NCI-H526 (cell line): ENCODE measurements at places on chromosomes 5 and 9.
A peak's percentile ranks its signal among the peaks of the same experiment; 100 is the strongest.

- DNase-seq = no peak
Observed at GRCh38 chr9:123336449-123336848, 19.5 kb upstream of the CRB2 start.

DNA sequence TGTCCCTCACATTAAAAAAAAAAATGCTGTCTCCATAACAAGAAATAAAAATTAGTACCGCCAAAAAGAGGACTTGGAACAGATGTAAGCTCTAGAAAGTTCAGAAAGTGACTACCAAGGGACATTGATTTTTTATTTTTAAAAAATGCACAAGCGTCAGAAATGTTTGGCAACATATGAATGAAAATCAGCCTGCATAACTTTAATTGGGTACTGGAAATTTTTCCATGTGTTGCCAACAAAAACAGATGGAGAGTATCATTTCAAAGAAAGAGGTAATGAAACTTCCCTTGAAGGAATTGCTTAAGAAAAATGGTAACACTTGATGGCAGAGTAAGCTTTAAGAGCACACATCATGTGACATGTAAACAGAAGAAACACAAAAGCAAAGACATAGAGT lies 47.2 kb downstream of the OR2K2 start:
- DNase-seq = no peak

DNA sequence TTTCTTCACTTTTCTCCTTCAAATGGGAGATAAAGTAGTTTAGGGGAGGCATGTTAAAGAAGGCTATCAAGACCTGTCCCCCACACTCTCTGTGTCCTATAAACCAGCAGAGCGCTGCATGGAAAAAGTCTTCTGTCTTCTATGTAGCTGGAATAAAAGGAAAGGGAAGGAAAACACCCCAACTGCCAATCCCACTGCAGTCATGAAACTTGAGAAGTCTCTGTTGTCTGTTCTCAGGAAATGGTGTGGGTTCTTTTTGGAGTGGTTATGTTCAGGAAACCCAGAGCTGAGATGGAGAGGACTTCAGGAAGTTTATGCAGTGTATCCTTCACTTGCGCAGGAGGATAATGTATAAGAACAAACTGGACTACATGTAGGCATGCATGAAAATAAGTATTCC lies 274.3 kb downstream of the GAS1 start:
- no peak for DNase-seq

DNA sequence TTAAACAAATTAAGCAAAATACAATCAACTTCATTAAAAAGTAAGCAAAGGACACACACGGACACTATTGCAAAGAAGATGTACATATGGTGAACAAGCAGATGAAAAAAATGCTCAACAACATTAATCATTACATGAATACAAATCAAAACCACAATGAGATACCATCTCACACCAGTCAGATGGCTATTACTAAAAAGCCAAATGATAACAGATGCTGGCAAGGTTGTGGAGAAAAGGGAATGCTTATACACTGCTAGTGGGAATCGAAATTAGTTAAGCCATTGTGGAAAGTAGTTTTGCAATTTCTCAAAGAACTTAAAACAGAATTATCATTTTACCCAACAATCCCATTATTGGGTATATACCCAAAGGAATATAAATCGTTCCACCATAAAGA lies 636.2 kb upstream of the ST8SIA4 start:
- DNase-seq = no peak

- no peak for DNase-seq
Observed at GRCh38 chr5:153670101-153670500, 179.6 kb downstream of the GRIA1 start.

DNA sequence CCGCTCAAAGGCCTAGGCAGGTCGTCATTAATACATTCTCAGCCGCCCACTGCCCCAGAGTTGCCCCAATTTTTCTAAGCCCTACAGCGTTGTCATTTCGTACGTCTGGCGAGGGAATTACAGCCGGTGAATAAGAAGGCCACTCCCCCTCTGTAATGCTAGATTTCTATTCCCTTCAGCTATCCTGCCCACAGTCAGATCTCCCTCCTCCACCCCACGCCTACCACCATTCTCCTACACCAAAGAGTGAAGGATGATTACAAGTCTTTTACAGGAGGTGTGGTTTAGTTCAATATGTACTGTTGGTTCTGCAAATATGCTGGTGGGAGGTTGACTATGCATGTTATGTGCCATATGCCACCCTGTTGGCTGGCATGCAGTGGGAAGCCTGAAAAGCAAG lies 83.7 kb upstream of the SMIM15 start:
- DNase-seq = no peak

DNA sequence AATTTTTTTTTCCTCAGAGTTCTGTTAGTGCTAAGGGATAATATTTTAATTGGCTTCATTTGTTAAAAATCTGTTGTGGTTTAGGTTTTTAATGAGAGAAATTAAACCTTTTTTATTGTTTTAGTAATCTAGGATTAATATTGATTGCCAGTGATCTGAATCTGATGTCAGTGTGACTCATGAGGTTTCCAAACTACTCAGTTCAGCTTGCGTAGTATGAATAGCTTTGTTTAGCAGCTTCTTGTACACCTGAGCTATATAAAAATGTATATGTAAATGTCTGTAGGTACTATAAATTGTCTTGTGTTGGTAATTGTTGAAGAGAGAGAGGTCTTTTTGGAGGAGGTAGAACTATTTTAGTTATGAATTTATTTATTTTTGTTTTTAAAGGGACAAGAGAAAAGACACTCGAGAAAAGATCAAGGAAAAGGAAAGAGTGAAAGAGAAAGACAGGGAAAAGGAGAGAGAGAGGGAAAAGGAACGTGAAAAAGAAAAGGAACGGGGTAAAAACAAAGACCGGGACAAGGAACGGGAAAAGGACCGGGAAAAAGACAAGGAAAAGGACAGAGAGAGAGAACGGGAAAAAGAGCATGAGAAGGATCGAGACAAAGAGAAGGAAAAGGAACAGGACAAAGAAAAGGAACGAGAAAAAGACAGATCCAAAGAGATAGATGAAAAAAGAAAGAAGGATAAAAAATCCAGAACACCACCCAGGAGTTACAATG lies 26.3 kb downstream of the SREK1 start:
- DNase-seq = no peak

GRCh38 chr5:31692561-31693221 lies 53.8 kb downstream of the PDZD2 start:
- no peak for DNase-seq

DNA sequence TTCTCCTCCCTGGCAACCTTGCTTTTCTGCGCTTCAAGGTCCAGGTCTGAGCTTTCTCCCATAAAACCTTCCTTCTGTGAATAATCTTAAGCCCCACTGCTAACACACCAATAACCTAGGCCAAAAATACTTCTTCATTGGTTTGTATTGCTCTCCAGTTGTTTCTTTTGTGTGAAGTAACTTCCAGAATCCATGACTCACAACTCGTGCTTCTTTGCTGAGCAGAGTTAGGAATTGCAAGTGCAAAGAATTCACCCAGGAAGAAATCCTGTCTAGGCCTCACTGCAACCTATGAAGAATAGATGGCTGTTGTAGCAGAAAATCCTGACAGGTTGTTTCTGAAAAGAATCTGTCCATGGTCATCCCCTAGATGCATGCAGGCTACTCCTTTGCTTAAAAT lies 295.7 kb downstream of the MED10 start:
- no peak for DNase-seq

GRCh38 chr5:20113031-20113715 lies 125.2 kb upstream of the CDH18 start:
- DNase-seq = no peak

DNA sequence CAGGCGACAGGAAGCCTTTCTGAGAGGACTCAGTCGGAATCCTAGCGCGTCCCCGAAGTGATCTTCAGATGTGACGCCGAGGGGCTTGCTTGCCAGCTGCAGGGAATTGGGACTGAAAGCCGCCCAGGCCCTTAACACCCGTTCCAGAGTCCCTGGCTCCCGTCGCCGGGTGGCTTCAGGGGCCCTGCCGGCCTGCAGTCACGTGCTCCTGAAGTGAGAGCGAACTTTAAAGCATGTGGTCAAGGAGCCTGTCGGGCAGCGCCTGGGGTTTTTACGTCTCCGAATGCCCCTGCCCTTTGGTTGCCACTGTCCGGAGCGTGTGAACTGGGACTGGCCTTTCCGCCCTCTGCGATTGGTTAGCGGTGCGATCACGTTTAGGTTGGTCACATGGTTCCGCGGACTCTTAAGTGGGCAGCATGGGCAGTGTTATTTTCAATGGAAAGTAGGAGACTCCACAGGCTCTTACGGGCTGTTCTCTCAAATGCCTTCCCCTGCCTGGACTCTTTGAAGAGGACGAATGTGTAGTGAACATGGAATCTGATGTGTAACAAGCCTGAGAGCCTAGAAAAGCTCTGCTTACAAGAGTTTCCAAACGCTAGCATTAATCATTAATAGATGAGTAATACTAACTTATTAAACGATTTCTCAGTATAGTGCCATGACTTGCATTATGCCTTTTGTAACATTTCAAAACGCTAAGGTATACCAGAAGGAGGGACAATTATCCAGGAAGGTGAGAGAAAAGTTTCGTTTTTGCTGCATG lies 1.9 kb downstream of the VLDLR start:
- DNase-seq = peak; percentile 60

DNA sequence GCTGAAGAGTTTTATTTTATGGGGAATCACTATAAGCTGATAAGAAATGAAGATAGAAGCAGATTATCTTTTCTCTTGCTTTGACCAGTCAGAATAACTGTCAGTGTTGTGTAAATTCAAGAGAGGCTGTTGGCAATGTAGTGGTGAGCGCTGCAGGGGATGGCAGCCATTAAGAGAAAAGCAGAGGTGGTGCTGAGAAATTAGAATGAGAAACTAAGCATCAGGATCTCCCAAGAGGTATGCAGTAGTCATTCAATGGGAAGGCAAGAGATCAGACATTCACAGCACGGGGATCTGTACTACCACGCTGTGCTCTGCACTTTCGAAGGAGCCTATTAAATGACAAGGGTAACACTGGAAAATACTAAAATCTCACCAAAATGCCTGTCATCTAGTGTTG lies 768.5 kb upstream of the ACO1 start:
- no peak for DNase-seq

DNA sequence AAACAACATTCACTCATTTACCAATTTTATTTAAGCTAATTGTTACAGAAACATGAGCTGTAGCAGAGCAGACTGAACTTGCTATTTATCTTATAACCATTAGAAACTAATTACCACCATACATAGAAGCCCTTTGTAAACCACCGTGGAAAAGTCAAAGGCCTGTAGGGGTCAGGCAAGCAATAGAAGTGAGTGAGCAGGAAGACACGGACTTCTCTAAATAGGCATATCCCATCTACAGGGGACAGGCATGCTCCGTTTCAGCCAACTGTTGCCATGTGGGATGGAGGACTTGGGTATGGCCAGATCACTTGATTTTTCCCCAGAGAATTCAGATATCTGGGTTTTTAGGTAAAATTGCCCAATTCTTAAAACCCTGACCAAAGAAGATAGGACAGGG lies 44.8 kb downstream of the PRRC1 start:
- peak; percentile 55 for DNase-seq

DNA sequence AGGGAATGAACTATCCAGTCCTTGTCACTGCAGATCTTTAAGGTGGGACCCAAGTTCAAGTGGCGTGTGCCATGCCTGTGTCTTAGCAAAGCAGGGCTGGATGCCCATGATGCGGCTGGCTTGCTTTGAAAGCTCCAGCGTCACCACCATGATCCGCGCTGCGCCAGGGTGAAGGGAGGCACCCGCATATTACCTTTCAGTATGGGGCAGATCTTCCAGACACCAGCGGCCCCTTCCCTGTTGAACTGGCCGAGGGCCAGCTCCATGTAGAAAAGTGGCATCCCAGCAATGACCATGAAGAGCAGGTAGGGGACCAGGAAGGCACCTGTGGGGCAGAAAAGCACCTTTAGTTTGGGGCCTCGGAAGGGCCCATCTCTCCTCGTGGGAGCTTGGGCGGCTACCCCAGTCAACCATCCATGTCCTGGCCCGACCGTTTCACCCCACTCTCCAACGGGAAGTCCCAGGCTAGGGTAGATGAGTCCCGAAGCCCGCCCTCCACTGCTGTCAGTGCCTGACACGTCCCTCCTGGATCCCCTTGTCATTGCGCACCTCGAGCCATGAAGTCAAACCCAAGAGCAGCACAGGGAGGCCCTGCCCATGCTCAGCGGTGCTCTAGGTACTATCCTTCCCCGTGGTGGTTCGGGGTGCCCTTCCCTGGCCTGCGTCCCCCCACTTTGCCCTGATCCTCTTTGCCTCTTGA lies 3.9 kb downstream of the SLC6A3 start:
- DNase-seq = no peak

GRCh38 chr5:28374492-28374967 lies 1336.1 kb upstream of the CDH9 start:
- no peak for DNase-seq

- no peak for DNase-seq
Observed at GRCh38 chr5:90983148-90983547, 400.0 kb downstream of the ARRDC3 start.

- DNase-seq = peak; percentile 13
Observed at GRCh38 chr9:89808076-89808755, 203.4 kb downstream of the GADD45G start.

- no peak for DNase-seq
Observed at GRCh38 chr5:132310141-132310834, 16.1 kb downstream of the SLC22A4 start.

- DNase-seq = peak; percentile 63
Observed at GRCh38 chr5:170434966-170435605, 45.9 kb upstream of the KCNMB1 start.

GRCh38 chr9:6777213-6777902 lies 19.6 kb downstream of the KDM4C start:
- DNase-seq = no peak

GRCh38 chr5:170971-171800 lies 20.1 kb upstream of the LRRC14B start:
- DNase-seq = peak; percentile 83
